ENCODE measurements at places on chromosomes 2 and 18. TPM values are rescaled to one million over a fixed set of nuclear protein-coding genes. Genes with fewer than 3 reads are reported as not detected.

- no peaks in the 10 kb centered on the region for H3K36me3 ChIP-seq
- peaks cover 7% of the 10 kb centered on the region for H3K4me1 ChIP-seq
- no peak overlapping the region for H3K4me3 ChIP-seq
- DNase-seq: no peak
Observed at GRCh38 chr2:46485002-46485401, 5.6 kb downstream of the TMEM247 start.

- H3K4me1 ChIP-seq: no peaks in the 10 kb centered on the region
- no peak overlapping the region for H3K27ac ChIP-seq
- H3K27me3 ChIP-seq: no peaks in the 10 kb centered on the region
- no peak overlapping the region for H3K4me3 ChIP-seq
Observed at GRCh38 chr2:156423674-156424282, 12.4 kb upstream of the GPD2 start.

DNA sequence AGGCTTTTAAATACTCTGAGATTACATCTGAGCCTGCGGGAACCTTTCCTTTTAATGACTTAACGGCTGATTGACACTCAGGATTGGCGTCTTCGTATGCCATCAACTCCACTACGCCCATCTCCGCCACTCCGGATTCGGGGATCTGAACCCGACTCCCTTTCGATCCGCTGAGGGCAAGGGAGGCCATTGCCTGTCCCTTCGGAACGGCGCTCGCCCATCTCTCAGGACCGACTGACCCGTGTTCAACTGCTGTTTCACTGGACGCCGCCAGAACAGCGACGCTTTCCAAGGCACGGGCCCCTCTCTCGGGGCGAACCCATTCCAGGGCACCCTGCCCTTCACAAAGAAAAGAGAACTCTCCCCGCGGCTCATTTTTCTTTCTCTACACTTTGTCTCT is 90.4 kb downstream of the PID1 start:
- H3K36me3 ChIP-seq: no peaks in the 10 kb centered on the region
- H3K27me3 ChIP-seq: no peaks in the 10 kb centered on the region
- DNase-seq: no peak
- H3K27ac ChIP-seq: no peak overlapping the region

DNA sequence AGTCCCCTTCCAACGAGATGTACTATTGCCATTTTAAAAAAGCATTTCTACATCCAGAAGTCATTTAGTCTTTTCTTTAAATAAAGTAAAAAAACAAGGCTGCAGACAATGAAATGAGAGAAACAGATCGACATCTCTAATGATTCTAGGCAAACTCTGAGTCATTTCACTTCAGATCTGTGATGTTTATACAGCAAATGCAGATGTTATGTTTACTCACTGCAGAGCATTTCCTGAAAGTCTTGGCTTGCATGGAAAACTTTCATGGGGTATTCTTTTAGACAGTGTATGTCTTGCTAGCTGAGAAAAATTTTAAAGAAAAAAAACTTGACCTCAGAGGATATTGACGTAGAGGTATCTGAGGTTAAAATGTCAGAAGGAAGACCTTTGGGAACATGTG is 797.4 kb downstream of the CNTNAP5 start:
- H3K27me3 ChIP-seq: no peaks in the 10 kb centered on the region
- H3K27ac ChIP-seq: no peak overlapping the region
- no peak overlapping the region for H3K4me3 ChIP-seq
- no peak for DNase-seq
- no peaks in the 10 kb centered on the region for H3K4me1 ChIP-seq

Gene MCEE
- total RNA-seq: 16.6 TPM

Gene RASGRP3
- total RNA-seq: 38.4 TPM
